ENCODE measurements at places on chromosomes 3 and 15.

GRCh38 chr15:88202231-88202630 is 54.3 kb downstream of the NTRK3 start:
- DNase-seq: no peak

- no peak for DNase-seq
Observed at GRCh38 chr15:70783041-70783440, 19.7 kb upstream of the UACA start.

DNA sequence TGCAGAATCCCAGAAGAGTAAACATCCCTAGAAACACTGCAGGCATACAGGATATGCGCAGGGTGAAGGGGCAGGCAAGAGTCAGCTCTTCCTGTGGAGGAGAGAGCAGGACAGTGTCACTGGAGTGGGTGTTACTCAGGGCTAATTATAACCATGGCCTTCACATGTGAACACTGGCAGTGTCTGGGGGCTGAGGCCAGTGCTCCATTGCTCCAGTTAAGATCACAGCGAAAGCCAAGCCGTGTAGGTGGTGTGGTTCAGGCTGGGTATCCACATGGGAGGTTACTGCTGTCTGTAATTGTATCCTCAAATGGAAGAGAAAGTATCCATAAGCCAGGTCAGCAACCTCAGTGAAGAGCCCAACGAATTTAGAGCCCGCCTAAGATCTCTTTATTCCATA is 84.6 kb downstream of the MESD start:
- no peak for DNase-seq

GRCh38 chr3:111917300-111917699 is 58.2 kb downstream of the PHLDB2 start:
- no peak for DNase-seq

DNA sequence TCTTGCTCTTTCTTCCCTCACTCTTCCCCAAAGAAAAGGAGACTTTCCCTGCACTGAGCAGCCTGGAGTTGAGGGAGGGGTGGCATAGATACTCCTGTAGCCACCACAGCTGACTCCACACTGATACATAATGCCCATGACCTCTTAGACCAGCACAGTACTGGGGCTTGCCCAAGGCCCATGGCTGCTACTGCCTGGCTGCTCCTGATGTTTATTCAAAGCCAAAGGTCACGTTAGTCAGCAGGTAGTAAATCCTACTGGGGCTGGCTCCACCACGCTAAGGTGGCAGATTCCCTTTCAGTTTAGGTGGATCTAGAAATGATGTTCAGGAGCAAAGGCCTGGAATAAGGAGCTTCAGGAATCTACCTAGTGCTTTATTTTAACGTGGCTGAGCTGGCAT is 212.7 kb downstream of the C3orf38 start:
- no peak for DNase-seq

- DNase-seq: no peak
Observed at GRCh38 chr15:20294651-20295237, 246.9 kb downstream of the GOLGA6L6 start.

DNA sequence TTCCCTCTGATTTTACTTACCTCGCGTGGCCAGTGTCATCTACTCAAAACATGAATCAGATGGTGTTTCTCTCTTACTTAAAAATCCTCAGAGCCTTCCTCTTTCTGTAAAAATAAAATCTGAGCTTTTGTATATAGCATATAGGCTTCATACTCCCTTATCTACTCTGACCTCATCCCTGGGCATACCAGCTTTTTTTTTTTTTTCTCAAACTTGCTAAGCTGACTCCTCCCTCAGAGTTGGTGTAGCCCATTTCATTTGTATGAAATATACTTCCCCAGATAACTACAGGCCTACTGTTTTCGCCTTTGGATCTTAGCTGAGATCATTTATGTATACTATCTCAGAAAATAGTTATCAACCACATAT is 648.9 kb upstream of the ALCAM start:
- DNase-seq: no peak

- no peak for DNase-seq
Observed at GRCh38 chr15:100043068-100043641, 298.6 kb downstream of the ADAMTS17 start.

GRCh38 chr3:73490453-73491286 is 134.1 kb downstream of the PDZRN3 start:
- no peak for DNase-seq

- DNase-seq: no peak
Observed at GRCh38 chr3:84885199-84885882, 73.4 kb upstream of the CADM2 start.

GRCh38 chr15:74504418-74504817 is 36.6 kb upstream of the ARID3B start:
- DNase-seq: no peak

- no peak for DNase-seq
Observed at GRCh38 chr3:5304789-5305683, 117.5 kb downstream of the EDEM1 start.

GRCh38 chr15:69489073-69489571 is 36.5 kb downstream of the RPLP1 start:
- no peak for DNase-seq

- DNase-seq: no peak
Observed at GRCh38 chr3:52134761-52135160, 19.5 kb downstream of the POC1A start.

DNA sequence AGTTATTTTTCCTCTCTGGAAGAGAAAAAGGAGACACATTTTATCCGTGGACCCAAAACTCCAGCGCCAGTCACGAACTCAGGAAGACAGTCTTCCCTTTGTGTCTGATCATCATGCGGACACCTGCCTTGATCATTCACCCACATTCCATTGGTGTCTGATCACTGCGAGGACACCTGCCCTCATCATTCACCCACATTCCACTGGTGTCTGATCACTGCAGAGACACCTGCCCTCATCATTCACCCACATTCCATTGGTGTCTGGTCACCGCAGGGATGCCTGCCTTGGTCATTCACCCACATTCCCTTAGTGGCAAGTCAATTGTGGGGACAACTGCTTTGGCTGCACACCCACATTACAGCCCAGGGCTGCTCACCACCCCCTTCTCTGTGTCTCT is 148.9 kb downstream of the ROBO1 start:
- DNase-seq: no peak

DNA sequence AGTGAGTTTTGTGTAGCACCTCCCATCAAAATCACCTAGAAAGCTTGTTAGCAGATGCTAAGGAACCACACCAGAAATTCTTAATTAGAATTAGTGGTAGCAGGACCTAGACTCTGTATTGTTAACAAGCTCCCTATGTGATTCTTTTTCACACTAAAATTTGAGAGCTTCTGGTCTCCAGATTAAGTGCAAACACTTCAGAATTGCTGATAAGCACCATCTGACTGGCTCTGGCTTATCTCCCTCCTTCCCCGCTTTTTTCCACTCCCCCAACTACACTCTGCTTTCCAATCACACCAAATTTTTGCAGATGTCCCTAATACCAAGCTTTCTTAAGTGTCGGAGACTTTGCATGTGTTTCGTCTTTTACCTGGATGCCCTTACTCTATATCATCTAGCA is 410.1 kb upstream of the DPH6 start:
- no peak for DNase-seq

- no peak for DNase-seq
Observed at GRCh38 chr3:141179983-141180382, 51.6 kb upstream of the PXYLP1 start.

GRCh38 chr3:99172736-99173657 is 271.5 kb upstream of the DCBLD2 start:
- DNase-seq: no peak

- peak; percentile 22 for DNase-seq
Observed at GRCh38 chr15:40787344-40787841, 17.6 kb downstream of the C15orf62 start.

DNA sequence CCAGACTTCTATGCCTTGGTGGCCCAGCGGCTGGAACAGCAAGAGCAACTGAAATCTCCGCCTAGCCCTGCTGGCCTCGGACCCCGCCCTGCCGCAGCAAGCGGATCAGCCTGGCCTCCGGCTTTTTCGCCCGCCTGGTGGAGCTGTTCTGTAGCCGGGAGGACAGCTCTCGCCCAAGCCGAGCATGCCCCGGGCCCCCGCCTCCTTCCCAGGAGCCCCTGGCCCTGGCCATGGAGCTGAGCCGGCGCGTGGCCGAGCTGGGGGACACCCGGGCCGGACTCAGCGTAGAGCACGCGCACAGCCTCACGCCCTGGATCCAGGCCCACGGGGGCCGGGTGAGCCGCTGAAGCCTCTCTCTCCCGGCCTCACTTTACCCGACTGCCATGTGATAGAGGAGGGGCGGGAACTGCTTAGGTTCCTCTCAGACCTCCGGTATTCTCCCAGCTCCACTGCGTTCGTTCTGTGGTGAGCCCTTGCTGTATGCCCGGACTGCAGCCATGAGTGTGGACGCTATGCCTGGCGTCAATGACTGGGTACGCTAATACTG is 24.1 kb upstream of the MRPL3 start:
- no peak for DNase-seq

- no peak for DNase-seq
Observed at GRCh38 chr3:24830230-24831152, 335.8 kb upstream of the THRB start.

GRCh38 chr3:12309716-12310115 is 20.8 kb downstream of the PPARG start:
- no peak for DNase-seq

GRCh38 chr3:143830063-143830462 is 18.2 kb downstream of the SLC9A9 start:
- no peak for DNase-seq

- no peak for DNase-seq
Observed at GRCh38 chr3:184166671-184167070, 8.0 kb upstream of the AP2M1 start.

- peak; percentile 52 for DNase-seq
Observed at GRCh38 chr3:197599089-197599765, 43.5 kb upstream of the BDH1 start.

GRCh38 chr15:40584191-40584590 is 9.9 kb upstream of the KNL1 start:
- DNase-seq: no peak

- no peak for DNase-seq
Observed at GRCh38 chr3:177906126-177906511, 630.1 kb upstream of the KCNMB2 start.

DNA sequence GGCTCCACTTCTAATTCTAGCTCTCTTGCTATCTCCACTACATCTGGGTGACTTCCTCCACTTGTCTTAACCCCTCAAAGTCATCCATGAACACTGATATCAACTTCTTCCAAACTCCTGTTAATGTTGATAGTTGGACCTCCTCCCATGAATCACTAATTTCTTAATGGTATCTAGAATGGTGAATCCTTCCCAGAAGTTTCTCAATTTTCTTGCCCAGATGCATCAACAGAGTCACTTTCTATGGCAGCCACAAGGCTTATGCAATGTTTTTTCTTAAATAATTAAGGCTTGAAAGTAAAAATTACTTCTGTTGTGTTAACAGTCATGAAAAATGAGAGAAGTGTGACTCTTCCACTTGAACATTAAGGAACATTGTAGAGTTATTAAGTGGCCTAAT is 164.3 kb downstream of the PCCB start:
- DNase-seq: no peak

DNA sequence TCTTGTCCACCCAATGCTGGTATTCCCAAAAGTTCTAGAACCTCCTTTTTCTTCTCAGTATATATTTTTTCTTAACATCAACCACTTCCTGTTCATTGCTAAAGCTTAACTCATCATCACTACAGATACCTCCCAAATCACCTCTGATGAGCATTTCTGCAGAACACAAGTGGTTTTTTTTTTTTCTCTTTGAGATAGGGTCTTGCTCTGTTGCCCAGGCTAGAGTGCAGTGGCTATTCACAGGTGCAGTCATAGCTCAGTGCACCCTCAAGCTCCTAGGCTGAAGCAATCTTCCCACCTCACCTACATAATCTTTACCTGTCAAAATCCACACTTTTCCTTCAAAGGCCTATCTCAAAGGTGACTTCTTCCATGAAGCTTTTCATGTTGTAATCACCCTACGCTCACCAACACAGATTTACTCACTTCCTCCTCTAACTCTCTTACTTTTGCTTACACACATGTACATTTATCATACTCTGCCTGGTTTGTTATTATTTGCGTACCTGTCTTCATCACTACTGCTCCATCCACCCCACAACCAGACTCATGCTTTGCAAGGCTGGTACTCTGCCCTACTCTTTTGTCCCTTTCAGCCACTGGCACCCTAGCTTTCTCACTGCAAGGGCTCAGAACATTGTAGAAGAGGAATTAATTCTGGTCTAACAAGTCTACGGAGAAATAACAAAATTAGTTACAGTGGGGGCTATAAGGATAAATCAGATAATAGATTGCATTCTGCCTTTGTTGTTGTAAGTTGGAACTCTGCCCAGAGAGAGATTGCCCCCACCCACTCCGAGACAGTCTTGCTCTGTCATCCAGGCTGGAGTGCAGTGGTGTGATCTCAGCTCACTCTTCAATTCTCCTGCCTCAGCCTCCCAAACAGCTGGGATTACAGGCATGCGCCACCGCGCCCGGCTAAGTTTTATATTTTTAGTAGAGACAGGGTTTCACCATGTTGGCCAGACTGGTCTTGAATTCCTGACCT is 27.5 kb downstream of the HERC1 start:
- DNase-seq: no peak

DNA sequence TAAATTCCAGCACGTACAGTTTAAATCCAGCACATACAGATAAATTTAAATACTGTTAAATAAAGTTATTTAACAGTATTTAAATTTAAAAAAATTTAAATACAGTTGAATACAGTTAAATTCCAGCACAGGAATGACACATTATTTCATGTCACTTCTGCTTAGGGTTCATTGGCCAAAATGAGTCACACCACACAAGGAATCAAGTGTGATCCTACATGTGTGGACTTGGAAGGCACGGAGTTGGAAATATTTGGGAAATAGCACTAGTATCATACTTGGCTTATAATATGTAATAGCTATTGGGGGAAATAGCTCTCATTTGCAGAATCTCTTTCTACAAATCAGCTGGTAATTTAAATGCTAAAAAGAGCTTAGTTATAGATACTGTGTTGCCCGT is 10.6 kb downstream of the RAB7A start:
- DNase-seq: no peak

DNA sequence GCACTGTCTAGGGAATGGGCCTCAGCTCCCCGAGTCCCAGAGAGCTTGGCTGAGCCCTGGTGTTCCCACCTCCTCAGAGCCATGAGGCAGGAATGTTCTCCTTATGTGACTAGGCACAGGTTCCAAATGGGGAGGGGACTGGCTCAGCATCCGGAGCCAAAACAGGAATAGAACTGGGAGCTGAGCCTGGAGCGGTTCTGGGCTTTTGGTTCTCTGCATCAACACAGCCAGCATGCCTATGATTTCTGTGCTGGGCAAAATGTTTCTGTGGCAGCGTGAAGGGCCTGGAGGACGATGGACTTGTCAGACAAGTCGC is at the start of gene FAM131A:
Gene FAM131A, plus strand, starts transcription at position 202 of the 316 bp plus-strand sequence. Its CDS starts 31 bp downstream, at position 233.
- no peak for DNase-seq

GRCh38 chr3:167863811-167864551 is 128.5 kb downstream of the SERPINI1 start:
- DNase-seq: no peak

DNA sequence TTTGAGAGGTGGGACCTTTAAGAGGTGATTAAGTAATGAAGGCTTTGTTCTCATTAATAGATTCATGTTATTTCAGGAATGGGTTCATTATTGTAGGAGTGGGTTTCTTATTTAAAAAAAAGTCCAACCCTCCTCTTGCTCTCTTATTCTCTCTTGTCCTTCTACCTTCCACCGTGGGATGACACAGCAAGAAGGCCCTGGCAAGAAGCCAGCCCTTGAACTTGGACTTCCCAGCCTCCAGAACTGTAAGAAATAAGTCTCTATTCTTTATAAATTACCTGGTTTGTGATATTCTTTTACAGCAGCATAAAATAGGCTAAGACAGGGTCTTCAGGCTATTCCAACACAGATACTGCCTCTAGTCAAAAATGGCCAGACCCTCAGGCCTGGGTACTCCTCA is 62.2 kb downstream of the MYLK start:
- DNase-seq: no peak

GRCh38 chr15:70071799-70072198 is 25.9 kb downstream of the TLE3 start:
- no peak for DNase-seq
